H1 (cell line): ENCODE measurements at places on chromosomes 3 and 15. TPM values are rescaled to one million over a fixed set of nuclear protein-coding genes. Genes with fewer than 3 reads are reported as not detected.

DNA sequence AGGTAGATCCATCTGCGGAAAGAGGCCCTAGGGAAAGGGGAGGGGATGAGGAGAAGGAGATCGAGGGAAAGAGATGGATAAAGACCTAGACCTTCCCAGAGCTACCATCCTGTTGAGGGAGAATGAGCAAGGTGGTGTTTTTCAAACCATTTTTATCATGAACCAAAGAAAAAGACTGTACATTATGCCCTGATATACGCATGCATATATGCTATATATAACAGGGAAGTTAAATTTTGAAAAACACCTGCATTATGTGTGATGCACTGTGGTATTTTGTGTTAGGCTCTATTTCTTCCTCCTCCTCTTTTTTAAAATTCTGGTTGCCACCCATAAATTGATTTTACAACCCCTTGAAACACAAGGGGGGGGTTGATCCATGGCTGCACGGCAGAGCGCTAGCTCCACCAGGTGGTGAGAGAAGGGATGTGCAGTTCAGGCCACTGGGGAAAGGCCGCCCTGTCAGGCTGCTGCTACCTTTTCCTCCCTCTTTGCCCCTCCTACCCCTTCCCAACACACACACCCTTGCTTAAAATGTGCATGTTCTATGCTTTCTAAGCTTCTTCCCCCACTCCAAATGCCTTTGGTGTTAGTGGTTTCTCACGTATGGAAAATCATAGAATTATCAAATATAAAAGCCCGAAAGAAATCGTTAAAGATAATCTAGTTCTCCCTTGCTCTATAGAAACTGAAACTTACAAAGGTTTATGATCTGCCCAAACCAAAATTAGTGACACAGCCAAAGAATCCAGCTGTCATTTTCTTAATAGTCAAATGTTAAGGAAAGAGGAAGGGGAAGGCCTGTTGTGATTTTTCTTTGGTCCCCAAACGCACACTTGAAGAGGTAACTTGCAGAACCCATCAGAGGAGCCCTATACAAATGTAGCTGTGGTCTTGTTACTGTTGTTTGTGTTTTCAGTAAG, 262.0 kb upstream of the UMPS start:
- H3K27me3 ChIP-seq = no peaks in the 10 kb centered on the region
- H3K36me3 ChIP-seq = no peaks in the 10 kb centered on the region
- H3K27ac ChIP-seq = no peak overlapping the region
- H3K4me1 ChIP-seq = no peaks in the 10 kb centered on the region

SLC28A1 gene
- polyA plus RNA-seq = 0.03 and 0.09 TPM in 2 replicates

GRCh38 chr3:180680097-180680430, 775 bp upstream of the CCDC39 start:
- H3K36me3 ChIP-seq = no peaks in the 10 kb centered on the region
- H3K27me3 ChIP-seq = no peaks in the 10 kb centered on the region
- peak overlapping the region; percentile 68 for H3K4me3 ChIP-seq

ITIH4 gene
- 3.2 and 3.4 TPM in 2 replicates for polyA plus RNA-seq

- no peak overlapping the region for H3K4me3 ChIP-seq
- H3K36me3 ChIP-seq = no peaks in the 10 kb centered on the region
- DNase-seq = no peak
- no peaks in the 10 kb centered on the region for H3K27me3 ChIP-seq
Measured at GRCh38 chr3:65080432-65080831, 392.6 kb upstream of the ADAMTS9 start.

WDR93 gene
- polyA plus RNA-seq = 0.03 and 0.08 TPM in 2 replicates

DNA sequence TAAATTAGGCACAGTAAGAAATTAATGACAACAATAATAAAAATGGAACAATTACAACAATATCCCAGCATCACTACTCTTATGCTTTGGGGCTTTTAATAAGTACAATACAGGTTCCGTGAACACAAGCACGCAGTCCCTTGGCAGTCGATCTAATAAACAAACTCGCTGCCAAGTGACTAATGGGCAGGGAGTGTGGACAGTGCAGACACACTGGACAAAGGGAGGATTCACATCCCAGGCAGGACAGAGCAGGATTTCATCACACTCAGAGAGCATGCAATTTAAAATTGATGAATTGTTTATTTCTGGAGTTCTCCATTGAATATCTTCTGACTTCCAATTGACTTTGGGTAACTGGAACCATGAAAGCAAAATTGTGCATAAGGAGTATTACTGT, 524.1 kb upstream of the CFAP20DC start:
- no peaks in the 10 kb centered on the region for H3K4me1 ChIP-seq
- H3K4me3 ChIP-seq = no peak overlapping the region
- no peak overlapping the region for H3K27ac ChIP-seq
- H3K36me3 ChIP-seq = no peaks in the 10 kb centered on the region
- DNase-seq = no peak

- H3K27me3 ChIP-seq = no peaks in the 10 kb centered on the region
- DNase-seq = no peak
- H3K4me3 ChIP-seq = no peak overlapping the region
- H3K27ac ChIP-seq = no peak overlapping the region
- no peaks in the 10 kb centered on the region for H3K4me1 ChIP-seq
Measured at GRCh38 chr3:134018406-134018805, 11.3 kb downstream of the SLCO2A1 start.

DNA sequence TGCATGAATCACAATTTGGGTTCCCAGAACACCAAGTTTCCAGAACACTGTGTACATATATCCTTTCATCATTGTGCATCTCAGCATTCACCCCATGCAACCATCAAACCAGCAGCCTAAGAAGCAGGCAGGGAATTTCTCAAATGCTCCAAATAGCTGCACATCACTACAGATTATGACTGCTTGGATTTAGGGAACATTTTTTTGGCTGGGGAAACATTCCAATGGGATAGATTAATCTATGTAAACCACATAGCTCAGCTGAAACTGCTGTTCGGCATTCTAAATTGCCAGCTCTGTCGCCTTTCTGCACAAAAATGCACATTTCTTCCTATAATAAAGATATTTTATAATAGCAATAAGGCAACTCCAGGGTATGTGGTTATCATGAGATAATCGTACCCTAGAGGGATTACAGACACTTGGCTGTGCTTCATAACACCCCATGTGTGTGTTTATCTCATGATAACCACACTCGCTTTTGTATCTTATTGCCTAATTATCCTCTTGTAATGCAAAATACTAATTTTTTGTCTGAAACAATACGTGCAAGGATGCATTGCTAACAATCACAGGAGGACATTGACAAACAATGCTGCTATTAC, 483.7 kb upstream of the DPH6 start:
- no peaks in the 10 kb centered on the region for H3K36me3 ChIP-seq
- DNase-seq = no peak
- H3K27me3 ChIP-seq = no peaks in the 10 kb centered on the region
- no peaks in the 10 kb centered on the region for H3K4me1 ChIP-seq
- H3K27ac ChIP-seq = no peak overlapping the region

- no peaks in the 10 kb centered on the region for H3K27me3 ChIP-seq
- no peak overlapping the region for H3K27ac ChIP-seq
- no peak for DNase-seq
- H3K36me3 ChIP-seq = no peaks in the 10 kb centered on the region
Measured at GRCh38 chr3:66603151-66603611, 102.4 kb upstream of the LRIG1 start.

FANCD2OS gene
- polyA plus RNA-seq = not detected in 2 replicates

DCLK3 gene
- polyA plus RNA-seq = 0.27 TPM in 2 replicates
